ENCODE measurements at places on chromosomes 7 and 10.

GRCh38 chr7:1777122-1777521 is 107.0 kb downstream of the ELFN1 start:
- DNase-seq = no peak

DNA sequence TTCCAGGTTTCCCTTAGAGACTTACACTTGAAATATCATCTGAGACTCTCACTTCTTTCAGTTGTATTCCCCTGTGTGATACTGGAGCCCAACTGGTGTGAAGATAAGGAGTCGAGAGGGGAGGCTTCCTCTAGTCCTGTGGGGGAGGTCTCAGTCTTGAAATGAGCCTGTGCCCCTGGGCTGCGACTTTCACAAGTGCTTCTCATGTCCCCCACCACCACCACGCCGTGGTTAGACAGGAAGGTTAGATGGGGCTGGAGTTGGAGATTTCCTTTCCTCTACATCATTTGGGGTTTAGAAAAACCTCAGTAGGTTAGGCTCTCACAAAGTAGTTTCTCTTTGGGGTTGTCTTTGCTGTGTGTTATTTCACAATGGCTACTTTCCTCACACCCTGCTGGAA is 25.6 kb upstream of the MKX start:
- no peak for DNase-seq

DNA sequence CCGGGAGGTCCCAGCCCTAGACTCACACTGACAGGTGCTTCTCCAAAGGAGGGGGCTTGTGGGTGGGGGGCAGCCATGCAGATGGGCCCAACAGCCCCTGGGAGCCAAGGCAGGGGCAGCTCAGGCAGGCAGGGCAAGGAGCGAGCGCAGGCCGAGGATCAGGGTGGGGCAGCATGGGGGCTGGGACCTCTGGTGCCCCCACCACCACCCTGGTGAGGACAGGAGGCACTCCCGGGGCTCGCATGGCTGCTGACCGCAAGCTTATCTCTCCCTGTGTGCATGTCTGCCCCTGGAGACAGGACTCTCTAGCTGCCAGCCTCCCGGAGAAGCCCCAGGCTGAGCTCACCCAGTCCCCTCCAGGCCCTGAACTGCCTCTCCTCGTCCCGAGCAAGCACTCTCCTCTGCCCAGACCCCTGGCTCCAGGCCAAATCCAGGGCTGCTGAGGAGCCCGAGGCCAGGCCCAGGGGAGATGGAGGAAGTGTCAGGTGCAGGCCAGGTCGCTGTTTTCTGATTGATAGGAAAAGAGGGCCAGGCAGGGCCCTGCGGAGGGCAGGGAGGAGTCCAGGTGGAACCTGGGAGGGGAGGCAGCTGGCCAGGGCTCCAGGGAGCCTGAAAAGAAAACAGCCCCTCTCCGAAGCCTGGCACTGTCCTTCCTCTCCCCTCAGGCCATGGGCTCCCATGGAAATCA is 39.0 kb downstream of the PDGFA start:
- DNase-seq = no peak

- peak; percentile 42 for DNase-seq
Observed at GRCh38 chr10:63267414-63268148, 134.5 kb downstream of the NRBF2 start.

- DNase-seq = no peak
Observed at GRCh38 chr10:112232670-112233069, 49.1 kb upstream of the GPAM start.

DNA sequence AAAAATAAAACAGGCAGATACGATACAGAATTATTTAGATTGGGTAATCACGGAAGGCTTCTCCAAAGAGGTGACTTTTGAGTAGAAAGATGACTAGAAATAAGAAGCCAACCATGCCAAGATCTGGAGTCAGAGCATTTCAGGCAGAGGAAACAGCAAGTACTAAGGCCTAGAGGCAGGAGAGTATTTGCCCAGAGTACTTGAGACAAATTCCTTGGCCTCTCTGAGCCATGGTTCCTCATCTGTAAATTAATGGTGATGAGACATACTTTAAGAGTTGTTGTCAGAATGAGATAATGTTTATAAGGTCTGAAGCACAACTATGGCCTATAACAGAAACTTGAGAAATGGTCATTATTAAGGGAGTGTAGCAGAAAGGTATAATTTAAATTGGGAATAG is 15.8 kb upstream of the GPR37 start:
- DNase-seq = no peak

DNA sequence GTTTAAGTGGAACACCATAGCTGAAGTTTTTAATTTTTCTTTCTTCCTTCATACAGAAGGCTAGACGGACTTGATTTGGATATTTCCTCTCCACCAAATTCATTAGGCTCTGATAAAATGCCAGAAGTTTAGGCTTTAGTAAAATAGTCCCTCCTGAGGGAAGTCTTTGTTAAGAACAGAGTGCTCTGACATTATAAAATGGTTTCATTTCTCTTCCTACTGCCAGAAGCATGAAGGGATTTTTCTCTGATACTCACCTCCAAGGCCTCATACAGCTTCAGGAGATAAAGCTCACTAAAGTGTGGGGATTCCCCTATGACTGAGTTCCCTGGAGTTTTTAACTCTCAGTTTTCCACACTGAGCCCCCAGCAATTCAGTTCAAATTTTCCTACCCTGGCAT is 1489.6 kb downstream of the REEP3 start:
- DNase-seq = no peak

DNA sequence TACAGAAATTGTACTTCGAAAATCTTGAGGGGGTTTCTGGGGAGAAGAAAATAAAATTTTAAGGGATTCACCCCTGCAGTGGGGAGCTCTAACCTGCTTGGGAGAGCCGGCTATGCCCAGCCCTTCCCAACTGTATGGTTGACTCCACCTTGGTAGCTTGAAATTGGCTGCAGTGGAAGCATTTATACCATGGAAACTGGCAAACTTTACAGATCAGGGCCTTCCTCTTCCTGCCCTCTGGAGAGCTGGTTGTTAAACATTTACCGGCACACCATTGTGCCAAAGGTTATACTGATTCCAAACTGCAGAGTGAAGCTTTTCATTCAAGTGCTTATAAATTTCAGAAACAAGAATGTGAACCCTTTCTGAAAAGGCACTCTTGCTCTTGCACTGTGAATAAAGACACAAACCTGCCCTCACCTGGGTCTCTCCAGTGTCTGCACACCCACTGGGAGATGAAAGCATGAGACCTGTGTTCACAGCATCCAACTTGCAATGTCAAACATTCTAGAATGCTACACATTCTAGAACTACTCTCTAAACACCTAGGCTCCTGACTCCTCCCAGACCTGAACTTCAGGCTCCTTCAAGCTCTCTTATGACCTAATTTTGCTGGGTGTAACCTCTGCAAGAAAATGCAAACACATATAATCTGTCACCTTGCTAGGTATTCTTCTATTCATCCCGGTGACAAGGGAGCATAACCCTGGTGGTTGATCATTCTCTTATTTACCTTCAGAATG is 44.7 kb downstream of the ABLIM1 start:
- no peak for DNase-seq

GRCh38 chr10:79224263-79224949 is 122.9 kb upstream of the PPIF start:
- DNase-seq = no peak

DNA sequence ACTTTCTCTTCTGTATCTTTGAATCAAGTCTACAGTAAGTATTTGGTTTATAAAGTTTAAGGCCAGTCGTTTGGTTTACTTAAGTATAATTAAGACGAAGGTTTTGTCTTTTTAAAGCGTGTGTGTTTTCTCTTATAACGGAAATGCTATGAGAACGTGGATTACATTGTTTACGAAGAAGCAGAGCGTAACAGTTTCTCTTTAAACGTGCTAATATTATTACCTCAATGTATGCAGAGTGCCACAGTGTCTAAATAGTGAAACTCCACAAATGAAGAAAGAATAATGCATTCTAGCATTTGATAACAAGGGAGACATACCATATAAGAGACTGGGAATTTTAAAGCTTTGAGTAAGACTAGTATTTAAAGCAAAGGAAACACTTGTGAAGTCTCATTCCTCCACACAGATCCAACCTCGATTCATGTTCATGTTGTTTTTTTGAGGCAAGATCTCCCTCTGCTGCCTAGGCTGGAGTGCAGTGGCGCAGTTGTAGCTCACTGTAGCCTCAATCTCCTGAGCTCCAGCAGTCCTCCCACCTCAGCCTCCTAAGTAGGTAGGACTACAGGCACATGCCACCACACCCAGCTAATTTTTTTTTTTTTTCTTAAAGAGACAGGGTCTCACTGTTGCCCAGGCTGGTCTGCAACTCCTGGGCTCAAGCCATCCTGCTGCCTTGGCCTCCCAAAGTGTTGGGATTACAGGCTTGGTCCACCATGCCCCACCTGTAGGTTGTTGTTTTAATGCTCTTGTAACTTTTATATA is 75.1 kb downstream of the ANKRD61 start:
- peak; percentile 60 for DNase-seq

DNA sequence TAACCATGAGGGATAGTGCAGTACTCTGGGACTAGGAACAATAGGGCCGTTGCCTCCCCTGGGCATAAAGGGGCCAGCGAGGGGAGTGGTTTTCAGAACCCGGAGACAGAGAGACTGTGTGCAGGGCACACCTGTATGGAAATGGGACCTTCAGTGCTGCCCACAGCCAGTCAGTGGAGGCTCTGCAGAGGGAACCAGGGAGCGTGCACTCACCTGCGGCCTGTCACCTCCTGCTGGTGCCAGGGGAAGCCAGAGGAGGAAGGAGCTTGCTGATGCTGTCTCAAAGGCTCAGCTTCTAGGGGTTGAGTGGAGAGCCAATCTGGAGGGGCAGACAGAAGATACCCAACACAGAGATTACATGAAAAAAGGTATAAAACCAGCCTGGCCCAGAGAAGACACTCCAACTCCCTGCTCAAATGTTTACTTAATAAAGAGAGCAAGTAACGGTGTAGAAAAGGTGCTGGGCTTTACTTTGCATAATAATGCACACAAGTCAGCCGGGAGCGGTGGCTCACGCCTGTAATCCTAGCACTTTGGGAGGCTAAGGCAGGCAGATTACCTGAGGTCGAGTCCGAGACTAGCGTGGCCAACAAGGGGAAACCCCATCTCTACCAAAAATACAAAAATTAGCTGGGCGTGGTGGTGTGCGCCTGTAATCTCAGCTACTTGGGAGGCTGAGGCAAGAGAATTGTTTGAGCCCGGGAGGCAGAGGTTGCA is 35.5 kb upstream of the WAPL start:
- no peak for DNase-seq

GRCh38 chr10:78199005-78199725 is 165.5 kb downstream of the RPS24 start:
- DNase-seq = no peak

- DNase-seq = no peak
Observed at GRCh38 chr7:38855867-38856266, 53.1 kb downstream of the VPS41 start.

- no peak for DNase-seq
Observed at GRCh38 chr10:89151857-89152256, 55.3 kb downstream of the CH25H start.

GRCh38 chr7:36346260-36346831 is 43.3 kb upstream of the ANLN start:
- no peak for DNase-seq

GRCh38 chr10:35336921-35337823 is 863 bp downstream of the CCNY start:
- peak; percentile 24 for DNase-seq

DNA sequence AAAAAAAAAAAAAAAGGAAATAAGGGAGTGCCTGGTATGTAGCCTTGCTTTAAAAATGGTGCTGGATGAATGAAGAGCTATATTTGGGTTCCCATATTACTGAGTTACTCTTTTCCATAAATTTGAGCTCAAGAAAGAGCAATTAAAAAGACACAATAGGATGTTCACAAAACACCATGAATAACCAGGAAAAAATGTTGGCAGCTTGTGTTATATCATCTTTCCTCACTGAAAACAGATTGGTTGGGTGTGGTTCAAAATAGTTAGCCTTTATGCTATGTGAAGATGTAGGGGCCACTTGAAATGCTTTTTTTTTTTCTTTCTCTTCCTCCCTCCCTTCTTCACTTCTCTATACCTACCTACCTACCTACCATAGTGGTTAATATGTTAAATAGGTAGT is 256.9 kb downstream of the STK31 start:
- no peak for DNase-seq

DNA sequence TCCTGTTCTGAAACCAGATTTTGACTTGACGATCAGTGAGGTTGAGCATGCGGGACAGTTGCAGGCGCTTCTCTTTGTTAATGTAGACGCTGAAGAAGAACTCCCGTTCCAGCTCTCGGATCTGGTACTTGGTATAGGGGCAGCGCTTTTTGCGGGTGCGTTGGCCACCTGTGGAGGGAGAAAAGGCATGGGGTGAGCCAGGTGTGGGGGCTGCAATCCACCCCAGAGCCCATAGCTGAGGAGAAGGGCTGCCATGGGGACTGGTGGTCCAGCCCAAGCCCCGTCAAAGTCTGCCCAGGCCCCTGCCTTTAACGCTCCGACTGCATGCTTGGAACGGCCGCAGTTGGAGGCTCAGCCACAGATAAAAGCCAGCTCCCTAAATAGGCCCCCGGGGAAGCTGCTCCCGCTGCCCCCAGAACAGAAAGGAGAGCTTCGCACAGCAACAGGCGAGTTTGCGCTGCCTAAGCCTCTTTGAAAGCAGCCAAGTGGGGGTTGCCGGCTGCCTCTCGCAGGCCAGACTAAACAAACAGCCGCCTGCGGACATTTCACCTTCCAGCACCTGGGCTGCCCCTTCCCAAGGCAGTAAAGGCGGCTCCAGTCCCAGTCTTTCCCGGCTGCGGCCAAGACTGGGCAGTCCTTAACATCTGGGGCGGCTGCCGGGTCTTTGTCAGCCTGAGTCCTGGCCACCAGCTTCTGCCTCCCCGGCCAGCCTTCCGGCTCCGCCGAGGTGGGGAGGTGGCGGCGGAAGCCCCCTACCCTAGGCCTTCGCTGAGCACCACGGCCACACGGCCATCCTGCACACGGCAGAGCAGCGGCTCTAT is 2.0 kb downstream of the HOXA11 start:
- no peak for DNase-seq

DNA sequence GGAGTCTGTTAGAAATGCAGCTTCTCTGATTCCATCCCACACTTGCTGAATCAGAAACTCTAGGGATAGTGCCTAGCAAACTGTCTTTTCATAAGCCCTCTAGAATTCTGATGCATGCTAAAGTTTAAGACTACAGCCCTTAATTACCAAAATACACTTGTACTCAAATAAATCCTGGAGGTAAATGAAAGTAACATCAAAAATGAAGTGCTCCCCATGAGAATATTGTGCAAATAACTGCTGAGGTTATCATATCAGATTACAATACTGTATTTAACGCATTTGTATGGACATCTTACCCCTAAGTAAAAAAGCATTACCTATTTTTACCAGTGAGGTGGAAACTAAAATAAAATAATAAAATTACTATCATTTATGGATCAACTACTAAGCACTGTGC is 104.7 kb downstream of the CHCHD3 start:
- DNase-seq = no peak

- DNase-seq = no peak
Observed at GRCh38 chr7:100752994-100753393, 19.6 kb downstream of the ZAN start.

DNA sequence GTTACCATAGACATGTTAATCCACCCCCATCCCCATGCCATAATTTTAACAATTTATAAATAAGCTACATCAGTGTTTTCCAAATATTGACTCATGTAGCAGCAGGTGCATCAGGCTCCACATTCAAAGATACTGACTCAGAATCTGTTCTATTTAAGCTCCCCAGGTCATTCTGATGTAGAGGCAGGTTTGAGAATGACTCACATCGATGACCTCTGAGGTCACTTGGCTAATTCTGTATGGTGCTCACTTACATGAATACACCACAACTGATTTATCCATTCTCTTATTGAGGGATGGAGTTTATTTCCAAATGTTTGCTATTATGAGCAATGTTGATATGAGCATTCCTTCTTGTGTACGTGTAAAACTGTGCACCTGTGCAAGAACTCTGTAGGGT is 1159.0 kb downstream of the TYW1 start:
- DNase-seq = no peak

- no peak for DNase-seq
Observed at GRCh38 chr7:127758105-127758504, 106.1 kb downstream of the SND1 start.

Measured in CD4-positive, alpha-beta T cell treated with Interleukin-12 subunit alpha and Interleukin-12 subunit beta, for 1 hour (primary cell).